Fibroblast of mammary gland (primary cell): ENCODE measurements at places on chromosomes 2 and 18.
A peak's percentile ranks its signal among the peaks of the same experiment; 100 is the strongest.

- DNase-seq: peak; percentile 21
Observed at GRCh38 chr2:108182489-108182888, 57.3 kb upstream of the SULT1C3 start.

GRCh38 chr2:233473878-233474277 is 92.7 kb downstream of the USP40 start:
- DNase-seq: no peak

GRCh38 chr18:39960550-39960949 is 1994.5 kb upstream of the PIK3C3 start:
- peak; percentile 57 for DNase-seq

DNA sequence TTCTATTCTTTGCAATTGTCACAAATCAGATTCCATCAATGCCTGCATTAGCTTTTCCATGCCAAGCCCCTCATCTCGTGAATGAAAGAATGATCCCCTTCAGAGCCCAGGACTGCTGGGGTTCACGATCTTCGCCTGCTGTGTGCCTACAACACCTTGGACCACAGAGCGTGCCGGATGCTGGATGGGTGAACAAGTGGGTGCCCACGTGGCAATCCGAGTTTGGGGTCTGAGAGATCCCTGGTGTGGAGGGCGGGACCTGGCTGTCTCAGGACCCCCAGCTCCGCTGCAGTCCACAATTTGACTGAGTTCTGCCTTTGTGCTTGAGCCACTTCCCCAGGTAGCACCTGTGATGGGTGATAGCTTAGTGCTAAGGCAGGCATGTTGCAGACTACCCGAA is 317.0 kb downstream of the GALR1 start:
- DNase-seq: no peak

DNA sequence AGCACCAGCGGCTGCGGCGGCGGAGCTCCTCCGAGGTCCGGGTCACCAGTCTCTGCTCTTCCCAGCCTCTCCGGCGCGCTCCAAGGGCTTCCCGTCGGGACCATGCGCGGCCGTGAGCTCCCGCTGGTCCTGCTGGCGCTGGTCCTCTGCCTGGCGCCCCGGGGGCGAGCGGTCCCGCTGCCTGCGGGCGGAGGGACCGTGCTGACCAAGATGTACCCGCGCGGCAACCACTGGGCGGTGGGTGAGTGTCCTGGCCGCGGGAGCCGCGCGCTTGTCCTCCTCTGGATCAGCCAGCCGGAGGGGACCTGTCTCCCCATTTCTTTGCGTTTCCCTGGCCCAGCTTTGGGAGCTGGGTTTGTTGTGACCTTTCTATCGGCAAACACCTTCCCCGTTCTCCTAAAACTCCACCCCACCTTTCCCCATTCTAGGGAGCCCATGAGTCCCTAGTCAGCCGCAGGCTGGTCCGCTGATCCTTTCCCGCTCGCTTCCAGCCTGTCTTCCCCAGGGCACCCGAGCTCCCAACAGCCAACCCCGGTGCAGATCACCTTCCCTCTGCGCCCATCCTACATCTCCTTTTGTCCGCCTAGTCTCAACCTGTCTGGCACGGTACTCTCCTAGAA is 316 bp downstream of the GRP start:
- DNase-seq: no peak

GRCh38 chr2:173077506-173078177 is 2.0 kb downstream of the MAP3K20 start:
- DNase-seq: peak; percentile 79

DNA sequence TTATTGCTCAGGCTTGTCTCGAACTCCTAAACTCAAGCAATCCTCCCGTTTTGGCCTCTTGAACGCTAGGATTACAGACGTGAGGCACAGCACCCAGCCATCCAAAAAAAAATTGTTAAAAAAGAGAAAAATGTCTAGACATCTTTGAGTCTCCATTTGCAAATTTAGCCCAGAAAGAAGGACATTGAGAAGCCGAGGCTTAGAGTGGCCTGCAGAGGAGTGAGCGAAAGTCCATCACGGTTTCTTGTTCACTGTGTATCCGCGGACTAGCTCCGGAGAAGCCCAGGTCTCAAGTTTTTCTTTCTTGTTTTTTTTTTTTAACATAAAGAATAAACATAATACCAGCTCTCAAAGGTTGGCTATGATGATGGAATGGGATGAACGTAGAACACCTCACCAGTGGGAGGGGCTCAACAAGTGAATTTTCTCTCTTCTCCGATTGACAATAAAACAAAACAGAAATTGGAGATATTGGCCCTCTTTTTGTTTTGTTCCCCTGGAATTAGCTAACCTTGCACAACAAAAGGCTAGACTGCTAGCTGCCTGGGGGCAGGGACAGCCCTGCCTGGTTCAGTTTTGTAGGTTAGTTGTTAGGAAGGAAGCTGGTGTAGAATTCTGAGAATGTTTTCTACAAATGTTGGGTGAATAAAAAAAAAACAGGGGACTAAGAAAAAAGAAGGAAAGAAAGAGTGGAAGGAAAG is 163.4 kb downstream of the MYCN start:
- DNase-seq: no peak

- DNase-seq: no peak
Observed at GRCh38 chr18:48058486-48058885, 128.0 kb upstream of the SMAD2 start.
